RWPE2 (cell line): ENCODE measurements at places on chromosomes 2 and 18.

GRCh38 chr2:103365071-103365470 lies 603.2 kb downstream of the TMEM182 start:
- H3K27ac ChIP-seq = no peak overlapping the region
- no peak overlapping the region for H3K4me3 ChIP-seq
- no peaks in the 10 kb centered on the region for H3K4me1 ChIP-seq
- no peak for DNase-seq

DNA sequence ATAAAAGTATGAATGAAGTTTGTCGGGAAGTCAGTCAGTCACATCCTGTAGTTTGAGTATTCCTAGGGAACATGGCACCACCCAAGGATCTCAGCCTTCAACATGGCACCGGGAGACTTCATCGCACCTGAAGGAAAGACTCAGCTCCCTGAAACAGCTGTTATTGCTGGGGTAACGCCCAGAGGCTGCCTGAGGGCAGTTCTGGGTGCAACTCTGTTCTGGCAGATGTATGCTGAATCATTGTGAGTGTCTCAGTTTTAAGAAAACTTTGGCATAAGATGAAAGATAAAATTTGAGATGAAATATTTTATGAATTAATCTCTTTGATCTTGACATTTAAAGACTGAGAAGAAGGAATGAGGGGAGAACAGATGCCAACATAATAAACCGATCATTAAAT lies 49.9 kb upstream of the SERPINB2 start:
- H3K36me3 ChIP-seq = no peaks in the 10 kb centered on the region
- no peaks in the 10 kb centered on the region for H3K4me1 ChIP-seq
- no peak overlapping the region for H3K4me3 ChIP-seq
- H3K27me3 ChIP-seq = no peaks in the 10 kb centered on the region
- DNase-seq = no peak

GRCh38 chr2:190213441-190214335 lies 105.9 kb downstream of the HIBCH start:
- no peak for DNase-seq
- peaks cover 7% of the 10 kb centered on the region; the same call in 1 of the 2 replicates for H3K36me3 ChIP-seq
- H3K27ac ChIP-seq = no peak overlapping the region
- no peaks in the 10 kb centered on the region for H3K4me1 ChIP-seq
- no peaks in the 10 kb centered on the region for H3K27me3 ChIP-seq
- no peak overlapping the region for H3K4me3 ChIP-seq

- no peak overlapping the region for H3K4me3 ChIP-seq
- H3K36me3 ChIP-seq = no peaks in the 10 kb centered on the region
- DNase-seq = no peak
- peaks cover 9% of the 10 kb centered on the region for H3K4me1 ChIP-seq
Measured at GRCh38 chr2:25304826-25305596, 36.7 kb downstream of the DNMT3A start.

GRCh38 chr2:206820807-206821206 lies 55.4 kb downstream of the FASTKD2 start:
- no peak overlapping the region for H3K27ac ChIP-seq
- H3K4me1 ChIP-seq = no peaks in the 10 kb centered on the region
- no peak overlapping the region for H3K4me3 ChIP-seq
- DNase-seq = no peak

GRCh38 chr18:53686965-53687364 lies 537.5 kb downstream of the MBD2 start:
- no peaks in the 10 kb centered on the region for H3K27me3 ChIP-seq
- H3K36me3 ChIP-seq = no peaks in the 10 kb centered on the region
- no peaks in the 10 kb centered on the region for H3K4me1 ChIP-seq
- H3K27ac ChIP-seq = no peak overlapping the region

DNA sequence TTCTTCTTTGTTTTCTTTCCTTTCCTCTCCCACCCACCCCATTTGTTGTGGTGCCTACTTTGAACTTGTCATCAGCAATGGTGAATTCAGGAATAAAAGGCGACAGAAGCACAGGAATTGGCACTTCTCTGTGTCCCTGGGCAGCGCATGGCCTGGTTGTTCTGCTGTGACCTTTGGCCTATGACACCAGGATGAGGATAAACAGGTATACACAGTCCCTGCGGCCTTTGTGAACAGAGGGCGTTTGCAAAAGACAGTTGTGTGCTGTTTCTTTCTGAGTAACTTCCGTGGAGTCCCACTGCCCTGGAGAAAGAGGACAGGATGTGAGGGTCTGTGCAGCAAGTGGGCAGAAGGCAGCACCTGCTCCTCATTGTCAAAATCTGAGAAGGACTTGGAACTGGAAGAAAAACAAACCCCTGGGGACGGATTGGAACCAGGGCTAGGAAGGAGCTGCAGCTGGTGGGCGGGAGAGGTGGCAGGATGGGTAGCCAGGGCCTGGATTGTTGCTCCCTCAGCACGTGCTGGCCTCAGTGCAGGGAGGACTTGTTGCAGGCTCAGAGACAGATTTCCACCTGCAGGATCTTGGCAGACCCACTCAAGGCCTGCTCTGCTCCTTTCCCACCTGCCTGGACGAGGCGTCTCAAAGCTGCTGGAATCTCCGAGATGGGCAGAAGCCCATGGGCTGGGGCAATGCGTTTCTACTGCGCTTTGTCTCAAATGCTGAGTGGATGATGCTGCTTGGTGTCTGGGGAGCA lies 159.5 kb downstream of the ACKR3 start:
- no peaks in the 10 kb centered on the region for H3K27me3 ChIP-seq
- H3K4me3 ChIP-seq = no peak overlapping the region
- no peak for DNase-seq
- no peaks in the 10 kb centered on the region for H3K36me3 ChIP-seq
- no peak overlapping the region for H3K27ac ChIP-seq
- H3K4me1 ChIP-seq = peaks cover 9% of the 10 kb centered on the region

DNA sequence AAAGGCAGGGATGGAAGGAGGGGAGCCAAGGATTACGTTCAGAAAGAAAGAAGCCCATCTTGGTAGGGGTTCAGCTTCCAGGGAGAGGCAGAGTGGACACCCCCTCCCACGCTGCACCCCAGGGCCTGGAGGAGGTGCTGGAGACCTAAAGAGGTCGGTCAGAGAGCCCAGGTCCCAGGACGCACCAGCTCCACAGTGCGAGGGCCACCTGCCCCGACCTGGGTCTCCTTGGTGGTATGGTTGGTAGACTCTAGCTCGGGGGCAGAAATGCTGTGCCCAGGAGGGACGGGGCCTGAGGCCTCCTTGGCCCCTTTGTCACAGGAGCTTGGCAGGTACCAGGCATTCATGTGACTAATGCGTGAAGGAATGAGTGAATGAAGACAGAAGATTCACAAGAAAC lies 87.1 kb upstream of the RAB6C start:
- H3K27ac ChIP-seq = no peak overlapping the region
- H3K4me3 ChIP-seq = no peak overlapping the region
- no peak for DNase-seq
- H3K27me3 ChIP-seq = no peaks in the 10 kb centered on the region
- no peaks in the 10 kb centered on the region for H3K36me3 ChIP-seq

- no peaks in the 10 kb centered on the region for H3K27me3 ChIP-seq
- no peaks in the 10 kb centered on the region for H3K36me3 ChIP-seq
- no peak overlapping the region for H3K27ac ChIP-seq
- no peak overlapping the region for H3K4me3 ChIP-seq
- no peaks in the 10 kb centered on the region for H3K4me1 ChIP-seq
- no peak for DNase-seq
Measured at GRCh38 chr2:210072922-210073509, 70.6 kb downstream of the RPE start.

DNA sequence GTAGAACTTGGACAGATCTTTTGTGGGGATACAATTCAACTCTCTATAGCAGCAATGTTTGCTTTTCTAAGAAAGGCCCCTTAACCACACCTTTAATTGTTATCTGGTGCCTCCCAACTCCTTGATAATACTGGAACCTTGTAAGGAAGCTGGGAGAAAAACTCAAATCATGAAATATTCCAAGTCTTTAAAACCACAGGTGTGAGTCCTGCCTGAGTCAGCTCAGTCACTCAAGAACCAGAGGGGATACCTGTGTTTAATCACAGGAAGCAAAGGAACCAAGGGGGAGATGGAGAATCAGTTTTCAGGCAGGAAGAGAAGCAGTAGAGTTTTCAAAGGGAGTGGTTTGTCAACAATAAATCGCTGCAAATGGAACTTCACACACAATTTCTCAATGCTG lies 159.9 kb downstream of the LAMA3 start:
- H3K27ac ChIP-seq = peak overlapping the region; percentile 95
- H3K36me3 ChIP-seq = peaks cover 48% of the 10 kb centered on the region
- H3K4me3 ChIP-seq = no peak overlapping the region
- no peaks in the 10 kb centered on the region for H3K27me3 ChIP-seq
- H3K4me1 ChIP-seq = peaks cover 40% of the 10 kb centered on the region

- no peak overlapping the region for H3K4me3 ChIP-seq
- H3K27ac ChIP-seq = no peak overlapping the region
- H3K4me1 ChIP-seq = no peaks in the 10 kb centered on the region
Measured at GRCh38 chr18:65380986-65381385, 369.8 kb upstream of the CDH7 start.

DNA sequence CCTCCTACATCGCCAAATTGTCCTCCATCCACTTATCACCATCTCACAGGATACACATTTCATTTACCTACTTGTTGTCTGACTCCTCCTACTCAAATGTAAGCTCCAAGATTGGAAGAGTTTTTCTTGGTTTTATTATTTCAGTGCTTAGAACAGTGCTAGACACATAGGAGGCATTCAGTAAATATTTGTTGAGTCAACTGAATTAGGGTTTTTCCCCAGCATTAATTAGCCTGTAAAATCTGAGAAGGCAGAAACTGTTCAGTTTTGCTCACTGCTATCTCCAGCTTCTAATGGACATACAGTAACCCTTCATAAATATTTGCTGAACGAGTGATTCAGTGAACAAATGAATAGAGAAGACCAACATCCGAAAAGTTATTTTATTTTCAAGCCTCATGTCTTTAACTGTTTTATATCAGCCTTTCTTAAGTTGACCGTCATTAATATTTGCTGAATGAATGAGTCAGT lies 800 bp downstream of the TTC21B start:
- H3K4me3 ChIP-seq = peak overlapping the region; percentile 53
- H3K4me1 ChIP-seq = peaks cover 14% of the 10 kb centered on the region
- DNase-seq = no peak
- peak overlapping the region; percentile 69 for H3K27ac ChIP-seq
- peaks cover 16% of the 10 kb centered on the region for H3K36me3 ChIP-seq

DNA sequence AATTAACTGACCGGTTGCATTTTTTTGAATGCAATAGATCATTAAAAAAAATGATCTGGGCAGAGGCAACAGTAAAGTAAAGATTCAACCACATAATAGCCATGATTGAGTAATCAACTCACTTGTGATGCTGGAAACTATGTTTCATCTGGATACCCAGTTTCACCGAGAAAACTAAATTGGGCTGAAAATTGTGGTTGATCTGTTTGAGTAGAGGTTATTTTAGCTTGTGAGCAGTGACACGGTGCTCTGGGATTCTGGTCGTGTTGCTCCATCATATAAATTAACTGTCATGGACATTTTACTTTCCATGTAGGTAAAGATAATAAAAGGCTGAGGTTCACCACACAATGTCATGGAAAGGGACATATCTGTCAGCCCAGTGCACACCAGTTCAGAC lies 58.7 kb downstream of the CD226 start:
- no peaks in the 10 kb centered on the region for H3K4me1 ChIP-seq
- H3K27ac ChIP-seq = no peak overlapping the region
- no peak for DNase-seq

DNA sequence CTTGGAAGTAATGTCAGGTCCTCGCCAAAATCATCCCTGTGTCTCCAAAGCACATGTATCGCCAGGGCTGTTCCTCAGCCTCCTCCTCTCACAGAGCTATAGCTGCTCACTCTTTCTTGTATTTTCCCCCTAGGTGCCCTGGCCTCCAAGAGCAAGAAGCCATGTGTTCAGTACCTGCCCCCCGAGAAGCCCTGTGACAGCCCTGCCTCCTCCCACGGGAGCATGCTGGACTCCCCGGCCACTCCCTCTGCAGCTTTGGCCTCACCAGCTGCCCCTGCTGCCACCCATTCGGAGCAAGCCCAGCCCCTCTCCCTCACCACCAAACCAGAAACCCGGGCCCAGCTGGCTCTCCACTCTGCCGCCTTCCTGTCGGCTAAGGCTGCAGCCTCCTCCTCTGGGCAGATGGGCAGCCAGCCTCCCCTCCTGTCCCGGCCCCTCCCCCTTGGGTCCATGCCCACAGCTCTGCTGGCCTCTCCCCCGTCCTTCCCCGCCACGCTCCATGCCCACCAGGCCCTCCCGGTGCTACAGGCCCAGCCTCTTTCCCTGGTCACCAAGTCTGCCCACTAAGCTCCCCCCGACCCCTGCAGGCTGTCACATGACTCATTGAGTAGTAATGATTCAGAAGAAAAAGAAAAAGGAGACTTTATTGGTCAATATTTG lies 18.8 kb downstream of the TGOLN2 start:
- no peak overlapping the region for H3K4me3 ChIP-seq
- peaks cover 49% of the 10 kb centered on the region for H3K36me3 ChIP-seq
- H3K27me3 ChIP-seq = no peaks in the 10 kb centered on the region
- no peak overlapping the region for H3K27ac ChIP-seq
